Activated gamma-delta T cell treated with Interleukin-2 at 50 U/mL for 16 hours (primary cell): ENCODE measurements at places on chromosomes 3 and 15.

DNA sequence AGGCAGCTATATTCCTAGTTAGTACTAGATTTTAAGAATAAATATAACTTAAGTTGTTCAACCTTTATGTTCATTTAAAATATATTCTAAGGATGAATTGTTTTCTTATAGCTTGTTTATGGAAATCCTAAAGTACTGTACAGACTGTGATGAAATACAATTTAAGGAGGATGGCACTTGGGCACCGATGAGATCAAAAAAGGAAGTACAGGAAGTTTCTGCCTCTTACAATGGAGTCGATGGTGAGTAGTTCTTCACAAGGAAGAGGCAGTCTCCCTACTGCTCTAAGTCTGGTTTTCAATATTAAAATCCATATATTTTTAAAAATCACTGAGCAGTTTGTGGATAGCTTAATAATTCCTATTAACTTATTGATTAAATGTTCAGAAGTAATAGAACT lies 29.6 kb downstream of the CALML4 start:
- no peak for DNase-seq

DNA sequence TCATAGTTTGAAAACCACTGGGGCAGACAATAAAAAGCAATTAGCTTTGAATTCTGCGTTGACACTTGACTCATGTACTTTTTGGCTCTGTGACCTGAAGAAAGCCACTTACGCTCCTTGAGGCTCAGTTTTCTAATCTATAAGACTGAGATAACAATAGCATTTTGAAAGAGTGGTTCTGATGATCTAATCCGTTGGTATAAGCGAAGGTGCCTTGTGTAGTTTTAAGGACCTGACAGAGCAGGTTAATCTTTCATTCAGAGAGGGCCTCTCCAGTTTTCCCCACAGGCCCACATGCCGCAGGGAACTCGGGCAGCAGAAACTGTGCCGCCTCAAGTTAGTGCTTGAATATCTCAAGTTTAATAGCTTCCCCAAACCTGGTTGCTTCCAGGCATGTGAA lies 306.0 kb upstream of the GBE1 start:
- DNase-seq, result no peak

- no peak for DNase-seq
Measured at GRCh38 chr15:27086149-27086548, 115.2 kb downstream of the GABRG3 start.

GRCh38 chr15:98289747-98290146 lies 329.2 kb downstream of the ARRDC4 start:
- no peak for DNase-seq

GRCh38 chr3:99645277-99646106 lies 7.1 kb downstream of the COL8A1 start:
- DNase-seq, result no peak

GRCh38 chr3:100169201-100169920 lies 55.1 kb upstream of the FILIP1L start:
- no peak for DNase-seq

- no peak for DNase-seq
Measured at GRCh38 chr3:132228923-132229322, 88.3 kb upstream of the ACP3 start.

DNA sequence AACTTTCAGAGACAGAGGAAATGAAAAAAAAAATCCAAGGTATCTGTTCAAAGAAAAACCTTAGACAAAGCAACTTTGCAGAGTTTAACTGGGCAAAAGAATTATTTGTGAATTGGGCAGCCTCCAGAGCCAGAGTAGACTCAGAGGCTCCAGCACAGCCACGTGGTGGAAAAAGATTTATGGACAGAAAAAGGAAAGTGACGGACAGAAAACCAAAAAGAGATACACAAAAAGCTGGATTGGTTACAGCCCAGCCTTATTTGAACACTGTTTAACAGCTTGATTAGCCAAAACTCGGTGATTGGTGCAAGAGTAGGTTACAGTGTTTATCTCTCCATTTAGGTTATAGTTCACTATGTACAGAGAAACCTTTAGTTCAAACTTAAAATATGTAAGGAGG lies 23.7 kb upstream of the GPD1L start:
- no peak for DNase-seq

GRCh38 chr3:122803977-122804376 lies 9.1 kb downstream of the SLC49A4 start:
- no peak for DNase-seq

- no peak for DNase-seq
Measured at GRCh38 chr3:10692039-10692622, 123.9 kb upstream of the SLC6A11 start.

DNA sequence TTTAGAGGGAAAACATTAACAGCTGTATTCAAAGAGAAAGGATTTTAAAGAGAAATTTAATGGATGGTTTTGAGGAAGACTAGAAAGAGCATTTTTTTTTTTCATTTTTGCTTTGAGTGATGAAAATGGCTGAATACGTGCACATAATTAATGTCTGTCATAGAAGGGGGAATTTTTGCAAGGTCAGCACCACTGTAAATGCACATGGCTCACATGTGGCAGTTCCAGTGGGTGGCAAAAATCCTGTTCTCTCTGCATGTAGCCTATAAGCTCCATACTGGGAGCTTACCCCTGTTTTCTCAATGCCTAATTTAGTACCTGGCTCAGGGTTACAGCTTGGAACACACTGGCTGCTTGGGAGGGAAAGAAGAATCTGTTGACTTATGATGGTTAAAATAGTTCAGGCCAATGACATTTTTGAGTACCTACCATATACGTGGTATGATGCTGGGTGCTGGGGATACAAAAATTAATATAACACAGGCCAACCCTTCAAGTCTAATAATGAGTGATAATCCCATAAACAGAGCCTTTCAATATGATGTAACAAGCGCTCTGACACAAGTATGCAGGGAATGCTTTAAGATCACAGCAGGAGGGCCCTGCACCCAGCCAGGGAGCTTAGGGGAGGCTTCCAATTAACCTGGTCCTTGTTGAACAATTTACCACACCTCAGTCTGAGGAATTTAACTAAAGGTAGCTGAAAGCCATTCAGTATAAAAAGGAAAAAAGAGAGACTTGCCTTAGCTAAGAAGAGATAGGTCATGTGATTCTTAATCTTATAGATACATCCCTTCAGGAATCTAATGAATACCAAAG lies 33.0 kb downstream of the HSPBAP1 start:
- no peak for DNase-seq

GRCh38 chr3:75171630-75172230 lies 492.4 kb upstream of the FRG2C start:
- no peak for DNase-seq

GRCh38 chr3:11794927-11795326 lies 51.8 kb downstream of the TAMM41 start:
- no peak for DNase-seq

DNA sequence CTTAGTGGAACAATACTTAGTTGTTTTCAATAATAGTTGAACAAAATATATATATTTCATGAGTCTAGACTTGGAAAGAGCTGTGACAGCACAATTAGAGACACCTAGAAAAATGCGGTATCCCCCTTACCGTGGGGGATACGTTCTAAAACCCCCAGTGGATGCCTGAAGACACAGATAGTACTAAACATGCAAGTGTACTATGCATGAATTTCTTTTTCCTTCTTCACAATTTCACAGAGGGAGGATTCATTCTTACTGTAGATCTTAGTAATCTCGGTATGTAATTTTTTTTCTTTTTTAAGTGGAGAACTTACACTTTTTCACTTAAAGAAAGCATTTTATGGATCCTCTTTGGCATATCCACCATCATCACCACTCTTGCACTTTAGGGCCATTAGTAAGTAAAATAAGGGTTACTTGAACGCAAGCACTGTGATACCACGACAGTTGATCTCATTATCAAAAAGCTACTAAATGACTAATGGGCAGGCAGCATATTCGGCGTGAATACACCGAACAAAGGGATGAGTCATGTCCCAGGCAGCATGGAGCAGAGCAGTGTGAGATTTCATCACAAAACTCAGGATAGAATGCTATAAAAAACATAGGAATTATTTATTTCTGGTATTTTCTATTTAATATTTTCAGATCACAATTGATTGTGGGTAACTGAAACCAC lies 72.3 kb upstream of the ZNF280D start:
- DNase-seq, result no peak

DNA sequence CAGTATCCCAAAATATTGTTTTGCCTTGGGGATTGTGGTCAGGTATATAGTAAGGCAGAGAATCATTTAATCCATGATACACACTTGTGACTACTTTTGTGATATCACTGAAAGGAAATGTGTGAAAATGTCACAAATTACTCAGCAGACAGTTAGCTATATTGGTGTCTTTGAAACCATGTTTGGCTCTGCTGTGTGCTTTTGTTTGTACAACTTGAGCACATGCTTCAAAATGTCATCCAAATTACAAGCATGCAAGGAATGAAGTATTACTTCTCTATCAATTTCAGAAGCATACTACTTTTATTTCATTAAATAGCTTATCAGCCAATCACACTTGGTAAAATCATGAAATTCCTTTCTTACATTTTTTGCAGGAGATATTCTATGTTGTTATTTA lies 619.0 kb upstream of the AGTR1 start:
- no peak for DNase-seq

DNA sequence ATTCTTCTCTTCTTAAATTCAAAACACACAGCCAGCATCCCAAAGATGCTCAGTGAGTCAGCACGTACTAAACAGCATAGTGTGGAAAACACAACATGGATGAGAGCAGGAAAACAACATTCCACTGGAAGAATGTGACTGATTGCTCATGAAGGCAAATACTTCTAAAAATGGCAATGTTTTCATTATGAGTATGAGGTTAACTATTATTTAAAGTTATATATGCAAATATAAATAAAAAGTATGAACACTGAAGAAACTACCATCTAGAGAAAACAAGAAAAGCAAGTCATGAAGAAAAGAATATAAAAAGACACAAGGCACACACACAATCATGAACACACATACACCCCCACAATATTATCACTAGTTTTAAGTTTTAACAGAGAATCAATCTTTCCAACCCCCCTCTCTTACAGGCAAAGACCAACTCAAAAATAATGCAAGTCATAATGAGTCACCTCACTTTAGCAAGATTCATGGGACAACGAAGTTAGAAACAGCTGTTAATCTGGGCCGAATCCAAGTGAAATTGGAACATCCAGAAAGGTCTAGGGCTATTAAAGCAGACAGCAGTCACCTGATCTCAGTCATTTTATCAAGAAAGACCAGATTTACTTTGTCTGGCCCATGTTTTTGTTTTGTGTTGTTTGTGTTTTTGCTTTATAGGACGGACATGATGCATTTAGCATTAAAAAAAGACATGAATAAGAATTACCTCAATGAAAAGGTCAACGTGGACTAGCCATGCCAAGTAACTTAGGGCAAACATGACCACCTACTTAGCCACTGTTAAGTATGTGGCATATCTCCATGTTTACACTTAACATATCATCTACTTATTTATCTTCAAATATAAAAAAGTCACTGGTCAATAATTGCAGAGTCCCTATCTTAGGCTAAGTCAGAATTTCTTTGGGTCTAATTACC lies 18.1 kb downstream of the GBE1 start:
- DNase-seq, result no peak

- DNase-seq, result no peak
Measured at GRCh38 chr15:36230776-36231175, 348.6 kb upstream of the CDIN1 start.

DNA sequence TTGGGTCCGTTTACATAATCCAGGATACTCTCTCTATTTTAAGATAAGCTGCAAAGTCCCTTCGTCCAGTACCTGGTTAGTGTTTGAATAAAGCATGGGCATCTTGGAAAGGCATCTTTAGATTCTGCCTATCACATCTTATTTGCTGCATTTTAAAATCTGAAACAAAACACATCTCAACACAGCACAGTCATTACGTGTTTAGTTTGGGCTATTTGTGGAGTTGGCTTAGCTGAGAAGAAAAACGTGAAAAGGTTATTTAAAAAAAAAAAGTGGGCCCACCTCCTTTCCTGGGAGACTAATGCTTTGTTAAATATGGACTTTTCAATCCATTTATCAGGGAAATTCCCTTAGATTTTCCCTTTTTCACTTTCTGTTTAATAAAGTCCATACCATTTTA lies 174.5 kb upstream of the WNT5A start:
- DNase-seq, result no peak
